ENCODE measurements at places on chromosomes 1 and 21. TPM values are rescaled to one million over a fixed set of nuclear protein-coding genes. Genes with fewer than 3 reads are reported as not detected.
A peak's percentile ranks its signal among the peaks of the same experiment; 100 is the strongest.

DNA sequence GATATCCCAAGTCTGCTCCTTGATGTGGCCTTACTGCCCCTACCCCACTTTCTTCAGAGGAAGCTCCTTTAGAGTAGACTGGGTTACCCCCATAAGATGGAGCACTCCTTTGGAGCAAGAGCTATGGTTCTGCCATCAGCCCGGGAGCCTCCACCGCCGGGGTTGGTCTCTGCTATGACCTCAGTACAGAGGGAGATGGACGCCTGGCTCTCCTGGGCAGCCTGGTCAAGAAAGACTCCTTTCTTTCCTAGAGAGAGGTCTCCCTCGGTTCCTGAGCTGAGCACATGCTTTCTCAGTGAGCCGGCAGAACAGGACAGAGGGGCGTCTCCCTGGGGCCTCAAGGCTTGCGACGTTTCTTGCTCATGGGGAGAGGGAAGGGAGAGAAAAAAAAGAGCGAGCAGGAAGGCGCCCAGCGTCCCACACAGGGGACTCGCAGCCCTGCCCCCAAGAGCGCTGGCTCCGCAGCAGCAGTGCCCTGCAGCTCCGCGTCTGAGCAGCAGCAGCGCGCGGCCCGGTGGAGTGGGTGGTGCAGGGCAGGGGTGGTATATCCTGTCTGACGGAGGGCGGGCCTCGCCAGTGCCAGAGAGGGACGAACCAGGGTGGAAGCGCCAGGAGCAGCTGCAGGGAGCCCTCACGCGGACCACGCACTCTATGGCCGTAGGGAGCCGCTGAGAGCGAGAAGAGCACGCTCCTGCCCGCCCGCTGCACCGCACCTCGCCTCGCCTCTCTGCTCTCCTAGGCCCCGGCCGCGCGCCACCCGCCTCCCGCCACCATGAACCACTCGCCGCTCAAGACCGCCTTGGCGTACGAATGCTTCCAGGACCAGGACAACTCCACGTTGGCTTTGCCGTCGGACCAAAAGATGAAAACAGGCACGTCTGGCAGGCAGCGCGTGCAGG lies at the start of gene PKP1:
Gene PKP1, plus strand, starts transcription at position 576 of the 899 bp plus-strand sequence. Its CDS starts 197 bp downstream, at position 773.
- DNase-seq, result no peak

DNA sequence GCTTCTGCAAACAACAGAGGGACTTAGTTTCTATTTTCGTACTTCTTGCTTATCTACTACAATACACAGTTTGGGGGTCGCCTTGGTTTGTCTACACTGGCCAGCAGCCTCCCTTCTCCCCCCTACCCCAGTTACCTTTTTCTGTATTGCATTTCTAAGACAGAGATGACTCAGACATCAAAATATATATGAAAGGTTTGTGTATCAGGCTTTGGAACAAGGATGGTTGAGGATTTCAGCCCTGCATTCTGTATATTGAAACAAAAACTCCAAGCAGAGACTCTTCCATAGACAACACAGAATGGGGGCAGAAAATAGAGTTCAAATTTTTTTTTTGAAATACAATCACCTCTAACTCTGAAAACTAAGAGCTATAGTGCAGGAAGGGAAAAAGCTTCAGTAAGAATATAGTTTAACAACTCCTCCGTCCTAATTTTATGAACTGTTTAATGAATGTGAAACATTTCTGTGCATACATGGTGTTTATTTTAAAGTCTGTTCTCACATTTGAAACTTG lies 1.9 kb downstream of the SAMD13 start:
- DNase-seq, result no peak

DNA sequence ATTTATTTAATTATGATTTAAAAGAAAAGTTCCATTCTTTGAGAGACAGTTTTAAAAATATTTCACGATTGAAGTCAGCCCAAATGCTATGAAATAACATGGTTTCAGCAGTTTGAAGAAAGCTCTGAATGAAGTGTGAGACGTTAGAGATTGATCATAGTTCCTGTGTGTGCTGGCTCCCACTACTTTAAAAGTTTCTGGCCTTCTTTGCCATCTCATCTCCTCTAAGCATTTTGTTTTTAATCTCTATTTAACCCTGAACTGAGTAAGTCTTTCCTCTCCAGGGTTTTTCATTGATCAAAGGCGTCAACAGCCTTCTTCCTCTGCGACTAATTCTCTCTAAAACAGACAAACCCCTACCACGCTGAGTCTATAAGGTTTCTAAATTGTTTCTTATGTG lies 225.3 kb upstream of the B3GALT2 start:
- no peak for DNase-seq

The BRINP2 gene
- not detected for total RNA-seq

DNA sequence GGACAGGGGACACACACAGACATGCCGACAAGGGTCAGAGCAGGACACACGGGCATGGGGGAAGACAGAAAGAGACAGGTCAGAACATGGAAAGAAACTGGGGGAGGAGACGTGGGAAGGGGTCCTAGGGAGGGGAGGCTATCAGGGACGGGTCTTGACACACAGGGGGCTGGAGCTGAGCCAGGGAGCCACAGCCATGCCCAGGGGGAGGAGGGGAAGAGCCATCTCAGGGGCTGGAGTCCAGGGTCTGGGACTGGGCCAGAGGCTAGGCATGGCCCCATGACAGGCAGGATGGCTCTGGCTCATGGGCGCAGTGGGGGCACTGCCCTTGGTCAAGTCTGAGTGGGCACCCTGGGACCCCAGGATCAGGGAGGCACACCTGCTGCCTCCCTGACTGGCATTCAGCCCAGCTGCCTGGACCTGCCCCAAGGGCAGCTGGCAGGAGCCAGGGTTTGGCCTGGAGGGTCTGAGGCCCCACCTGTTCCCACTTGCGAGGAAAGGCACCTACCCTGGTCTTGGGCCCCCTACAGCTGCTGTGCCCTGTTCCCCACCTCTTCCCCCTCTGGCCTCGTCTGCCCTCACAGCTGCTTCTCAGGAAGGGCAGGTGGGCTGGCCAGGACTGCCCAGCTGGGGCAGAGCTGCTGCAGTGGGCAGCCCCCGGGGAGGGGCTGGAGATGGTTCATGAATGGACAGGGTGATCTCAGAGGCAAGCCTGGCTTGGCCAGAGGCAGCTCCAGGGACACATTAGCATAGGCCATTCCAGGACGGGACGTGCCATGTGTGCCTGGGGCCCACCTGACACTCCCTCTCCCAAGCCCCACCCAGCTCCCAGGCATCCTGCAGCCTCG lies 42.9 kb downstream of the HSPG2 start:
- peak; percentile 97 for DNase-seq

The C1orf122 gene
- total RNA-seq, result 31.7 TPM

The DYNLT5 gene
- not detected for total RNA-seq

DNA sequence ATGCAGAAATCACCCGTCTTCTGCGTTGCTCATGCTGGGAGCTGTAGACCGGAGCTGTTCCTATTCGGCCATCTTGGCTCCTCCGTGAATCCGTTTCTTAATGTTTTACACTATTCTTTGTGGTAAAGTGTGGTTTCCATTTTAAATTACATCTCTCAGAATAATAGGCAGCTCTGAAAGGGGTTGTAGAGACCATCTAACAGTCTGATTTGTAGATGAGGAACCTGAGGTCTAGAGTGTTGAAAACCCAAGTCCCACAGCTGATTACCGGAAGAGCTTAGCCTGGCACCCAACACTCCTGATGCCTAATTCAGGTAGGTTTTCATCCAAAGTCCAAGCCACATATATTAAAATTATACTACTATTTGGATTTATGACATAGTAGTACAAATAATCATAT lies 144.0 kb downstream of the LEPR start:
- no peak for DNase-seq

DNA sequence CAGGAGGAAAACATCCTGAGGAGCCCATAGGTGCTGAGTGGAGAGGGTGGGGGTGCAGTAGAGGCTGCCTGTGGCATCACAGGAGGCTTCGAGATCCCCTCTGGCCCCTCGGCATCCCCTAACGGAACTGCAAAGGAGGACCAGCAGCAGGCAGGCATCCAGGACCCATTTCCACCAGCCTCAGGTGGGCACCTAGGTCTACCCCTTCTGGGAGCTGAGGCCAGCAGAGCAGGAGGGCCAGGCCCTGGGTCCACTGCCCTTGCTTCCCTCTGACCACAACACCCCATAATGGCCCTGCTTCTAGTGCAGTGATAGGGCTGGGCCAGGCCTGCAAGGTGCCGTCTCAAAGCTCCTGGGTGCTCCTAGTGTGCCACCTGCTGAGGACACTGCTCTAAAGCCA lies 723.0 kb downstream of the PTPRU start:
- DNase-seq, result no peak

DNA sequence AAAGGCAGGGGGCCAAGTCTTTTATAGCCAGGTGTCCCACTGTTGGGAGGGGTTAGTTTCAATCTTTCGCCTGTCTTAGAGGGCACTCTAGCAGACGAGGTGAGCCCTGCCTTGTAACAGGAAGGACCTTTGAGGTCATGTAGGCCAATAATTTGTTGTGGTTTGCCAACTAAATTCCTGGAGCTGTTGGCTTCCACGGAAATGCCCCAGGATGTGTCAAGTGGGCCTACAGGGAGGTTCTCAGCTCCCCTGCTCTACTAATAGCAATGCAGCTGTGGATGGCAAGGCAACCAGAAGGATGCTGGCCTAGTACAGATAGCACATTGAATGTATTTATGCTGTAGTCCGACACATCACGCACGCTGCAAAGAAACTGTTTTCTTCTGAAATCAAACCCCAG lies 22.3 kb upstream of the CASQ2 start:
- DNase-seq, result no peak

DNA sequence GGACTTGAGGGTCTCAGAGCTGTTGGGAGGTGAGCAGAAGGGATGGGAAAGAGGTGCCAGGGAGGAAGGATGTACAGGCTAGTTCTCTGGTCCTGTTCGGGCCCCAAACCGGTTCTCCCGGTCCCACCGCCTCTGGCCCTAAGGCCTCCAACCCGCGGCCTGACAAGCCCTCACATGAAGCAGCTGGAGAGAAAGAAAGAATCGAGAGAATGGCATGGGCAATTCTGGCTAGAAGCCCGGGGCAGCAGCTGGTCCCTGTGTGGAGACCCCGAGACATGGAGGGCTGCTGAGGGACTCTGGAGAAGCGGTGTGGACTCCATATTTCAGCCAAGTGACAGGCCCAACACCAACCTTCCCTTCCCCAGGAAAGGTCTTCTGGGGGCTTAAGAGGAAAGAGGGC lies 730 bp downstream of the CDC42SE1 start:
- peak; percentile 77 for DNase-seq

- no peak for DNase-seq
Measured at GRCh38 chr1:220880726-220881506, 1.7 kb downstream of the HLX start.

DNA sequence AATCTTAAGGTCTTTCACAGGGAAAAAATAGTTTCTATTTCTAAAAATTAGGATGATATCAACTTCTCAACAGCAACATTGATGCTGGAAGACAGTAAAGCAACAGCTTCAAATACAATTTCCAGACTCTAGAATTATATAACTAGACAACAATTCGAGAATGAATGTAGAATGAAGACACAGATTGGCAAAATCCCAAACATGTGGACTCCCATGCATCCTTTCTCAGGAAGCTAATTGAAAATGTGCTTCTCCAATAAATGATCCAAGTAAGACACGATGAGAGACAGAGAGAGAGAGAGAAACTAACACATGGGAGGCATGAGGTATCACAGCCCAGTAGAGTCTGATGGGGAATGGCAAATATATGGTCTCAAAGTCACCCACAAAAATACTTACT lies 21.5 kb upstream of the SIM2 start:
- DNase-seq, result no peak

The HSPA6 gene
- total RNA-seq, result 0.13 TPM

DNA sequence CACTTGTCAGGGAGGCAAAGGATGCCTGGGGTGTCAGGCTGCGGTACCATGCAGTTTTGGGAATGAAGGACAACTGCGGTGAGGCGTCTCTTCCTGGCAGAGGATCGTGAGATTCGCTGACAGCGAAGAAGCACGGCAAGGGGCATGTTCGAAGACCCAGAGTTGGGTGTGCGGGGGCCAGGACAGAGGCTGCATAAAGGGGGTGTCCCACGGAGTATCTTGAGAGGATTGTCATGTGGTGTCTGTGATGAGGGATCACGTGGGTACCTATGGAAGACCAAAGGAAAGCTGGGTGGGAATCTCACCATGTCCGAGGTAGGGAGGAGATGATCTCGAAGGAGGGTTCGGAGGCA lies 372 bp downstream of the SLC25A44 start:
- DNase-seq, result no peak

GRCh38 chr1:29829448-29830344 lies 593.4 kb downstream of the PTPRU start:
- DNase-seq, result no peak

GRCh38 chr21:38637161-38637560 lies 138.9 kb upstream of the ERG start:
- DNase-seq, result no peak

All from SJCRH30 (cell line).